ENCODE measurements at places on chromosomes 11 and 22. TPM values are rescaled to one million over a fixed set of nuclear protein-coding genes. Genes with fewer than 3 reads are reported as not detected.

Gene ADAMTS8
- total RNA-seq = 0.57 TPM

Gene VWCE
- 1.0 TPM for total RNA-seq

Gene OR6A2
- not detected for total RNA-seq

Gene OR8D1
- total RNA-seq = not detected

Gene KCNJ1
- total RNA-seq = not detected

Gene TRABD
- 22.3 TPM for total RNA-seq

Gene CUL5
- 34.2 TPM for total RNA-seq

Gene GAS2
- total RNA-seq = 10.0 TPM
